GM12864 (cell line): ENCODE measurements at places on chromosomes 7 and 10.

DNA sequence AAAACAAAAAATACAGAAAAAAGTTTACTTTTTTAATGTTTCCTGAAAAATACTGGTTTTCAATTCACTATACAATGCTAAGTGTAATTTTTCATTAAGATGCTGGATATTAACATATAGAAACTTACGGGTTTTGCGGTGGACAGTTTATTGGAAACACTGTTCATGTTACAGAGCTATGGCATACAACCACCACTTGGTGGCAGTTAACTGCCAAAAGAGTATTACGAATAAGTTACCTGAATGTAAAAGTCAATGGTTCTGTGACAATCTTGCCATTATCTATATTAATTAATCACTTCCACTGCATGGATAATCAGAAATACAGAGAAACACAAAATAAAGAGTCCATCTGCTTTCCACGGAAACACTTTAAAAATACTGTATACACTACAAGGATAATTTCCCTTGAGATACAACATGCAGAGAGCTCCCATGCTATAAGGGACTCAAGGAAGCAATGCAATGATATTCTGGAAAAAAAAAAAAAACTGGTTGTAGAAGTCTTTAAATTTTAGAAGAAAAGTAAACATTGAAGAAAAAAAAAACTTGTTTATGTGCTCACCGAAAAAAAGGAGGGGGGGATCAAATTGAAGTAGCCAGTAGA is 97.0 kb downstream of the TPK1 start:
- DNase-seq, result peak; percentile 10

DNA sequence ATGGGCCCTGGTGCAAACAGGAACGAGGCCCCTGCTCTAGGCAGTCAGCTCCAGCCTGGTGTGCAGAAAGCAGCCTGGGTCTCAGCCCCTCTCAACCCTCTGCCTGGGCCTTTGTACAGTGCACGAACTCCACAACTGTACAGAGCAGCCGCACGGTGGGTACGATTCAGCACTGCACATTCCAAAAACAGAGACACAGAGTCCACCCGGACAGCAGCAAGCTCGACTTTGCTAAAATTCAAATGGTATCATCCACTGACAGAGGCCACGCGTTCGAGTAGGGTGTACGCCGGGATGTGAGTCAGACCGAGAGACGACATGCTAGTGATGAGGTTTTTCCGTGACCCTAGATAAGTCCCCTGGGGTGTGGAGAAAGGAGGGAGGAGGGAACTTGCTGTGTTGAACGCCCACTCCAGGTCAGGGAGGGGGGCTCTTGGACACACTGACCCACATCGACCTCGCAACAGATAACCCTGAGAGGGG is 65.6 kb upstream of the PDGFA start:
- peak; percentile 38 for DNase-seq

GRCh38 chr7:117012696-117013095 is 59.4 kb downstream of the ST7 start:
- DNase-seq, result peak; percentile 51

GRCh38 chr7:82745820-82746219 is 302.2 kb upstream of the CACNA2D1 start:
- DNase-seq, result no peak

- DNase-seq, result no peak
These were observed 34.2 kb upstream of the ANK3 start for GRCh38 chr10:60423920-60424319.

- no peak for DNase-seq
These were observed 48.4 kb upstream of the GTF2IRD1 start for GRCh38 chr7:74405191-74405898.

GRCh38 chr7:102415685-102416225 is 17.6 kb upstream of the ORAI2 start:
- no peak for DNase-seq

DNA sequence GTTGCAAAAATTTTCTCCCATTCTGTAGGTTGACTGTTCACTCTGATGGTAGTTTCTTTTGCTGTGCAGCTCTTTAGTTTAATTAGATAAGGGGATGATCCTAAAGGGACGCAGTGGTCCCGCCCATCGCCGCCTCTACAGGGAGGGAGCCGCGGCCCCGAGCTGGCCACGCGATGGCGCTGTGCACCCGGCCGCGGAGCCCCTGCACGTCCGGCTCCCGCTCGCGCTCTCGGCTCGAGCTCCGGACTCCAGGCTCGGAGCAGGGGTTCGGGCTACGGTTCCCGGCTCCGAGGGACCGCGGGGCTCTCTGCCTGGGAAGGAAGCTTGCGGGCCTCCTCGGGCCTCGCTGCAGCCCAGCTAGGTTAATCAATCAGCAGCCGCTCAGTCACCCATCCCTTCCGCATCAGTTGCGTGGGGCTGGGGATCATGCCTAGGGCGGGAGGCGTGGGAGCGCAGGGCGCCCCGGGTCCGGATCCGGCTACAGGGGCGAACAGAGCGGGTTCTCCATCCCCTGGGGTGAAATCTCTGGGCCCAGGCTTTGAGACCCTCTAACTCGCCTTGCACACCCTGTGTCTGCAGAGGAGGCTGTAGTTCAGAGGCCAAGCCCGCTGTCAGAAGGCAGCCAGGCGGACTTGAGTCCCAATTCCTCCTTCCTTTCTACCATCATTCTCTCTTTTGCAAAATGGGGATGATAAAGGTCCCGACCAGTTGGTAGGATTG is 97.9 kb downstream of the WDR11 start:
- no peak for DNase-seq

DNA sequence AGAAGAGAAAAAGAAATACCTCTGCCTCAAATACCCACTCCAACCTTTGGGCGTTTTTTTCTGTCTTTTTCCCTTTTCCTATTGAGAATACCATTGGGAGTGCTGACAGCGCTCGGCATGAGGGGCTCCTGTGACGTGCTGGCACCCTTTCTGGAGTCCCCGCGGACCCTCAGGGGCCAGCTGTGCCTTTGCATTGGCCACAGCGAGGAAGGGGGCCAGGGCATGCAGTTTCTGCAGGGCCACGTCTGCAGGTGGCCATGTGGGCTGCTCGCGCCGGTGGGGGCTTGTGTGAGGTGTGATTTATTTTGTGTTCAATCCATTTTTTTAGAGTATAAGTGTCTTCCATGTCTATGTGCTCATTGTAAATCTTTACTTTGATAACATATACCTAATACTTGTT is 57.4 kb downstream of the INPP5A start:
- no peak for DNase-seq

GRCh38 chr7:1235501-1236131 is 2.9 kb downstream of the UNCX start:
- no peak for DNase-seq

- DNase-seq, result no peak
These were observed 457.4 kb downstream of the DNAJB6 start for GRCh38 chr7:157793973-157794745.

- no peak for DNase-seq
These were observed 4.4 kb upstream of the GRK5 start for GRCh38 chr10:119203006-119203405.

GRCh38 chr10:47033081-47033480 is 121.9 kb downstream of the PTPN20 start:
- DNase-seq, result no peak

DNA sequence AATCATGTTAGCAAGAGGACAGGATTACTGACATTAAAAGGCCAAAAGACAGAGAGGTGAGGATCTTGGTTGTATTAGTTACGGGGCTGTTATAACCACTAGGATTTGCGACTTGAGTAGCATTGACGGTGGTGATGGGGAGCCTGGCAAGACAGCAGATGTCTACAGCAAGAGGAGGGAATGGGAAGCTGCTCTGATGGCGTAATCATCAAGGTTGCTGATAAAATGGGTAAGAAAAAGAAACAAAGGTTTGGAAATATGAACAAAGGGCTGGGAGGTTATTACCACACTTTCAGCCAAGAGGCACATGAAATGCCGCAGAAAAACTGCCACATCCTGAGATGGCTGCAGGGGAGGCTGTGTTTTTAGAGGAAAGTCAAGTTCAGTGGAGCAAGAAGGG is 33.9 kb downstream of the TMEM229A start:
- no peak for DNase-seq

GRCh38 chr7:51019191-51019844 is 236.6 kb upstream of the GRB10 start:
- no peak for DNase-seq

DNA sequence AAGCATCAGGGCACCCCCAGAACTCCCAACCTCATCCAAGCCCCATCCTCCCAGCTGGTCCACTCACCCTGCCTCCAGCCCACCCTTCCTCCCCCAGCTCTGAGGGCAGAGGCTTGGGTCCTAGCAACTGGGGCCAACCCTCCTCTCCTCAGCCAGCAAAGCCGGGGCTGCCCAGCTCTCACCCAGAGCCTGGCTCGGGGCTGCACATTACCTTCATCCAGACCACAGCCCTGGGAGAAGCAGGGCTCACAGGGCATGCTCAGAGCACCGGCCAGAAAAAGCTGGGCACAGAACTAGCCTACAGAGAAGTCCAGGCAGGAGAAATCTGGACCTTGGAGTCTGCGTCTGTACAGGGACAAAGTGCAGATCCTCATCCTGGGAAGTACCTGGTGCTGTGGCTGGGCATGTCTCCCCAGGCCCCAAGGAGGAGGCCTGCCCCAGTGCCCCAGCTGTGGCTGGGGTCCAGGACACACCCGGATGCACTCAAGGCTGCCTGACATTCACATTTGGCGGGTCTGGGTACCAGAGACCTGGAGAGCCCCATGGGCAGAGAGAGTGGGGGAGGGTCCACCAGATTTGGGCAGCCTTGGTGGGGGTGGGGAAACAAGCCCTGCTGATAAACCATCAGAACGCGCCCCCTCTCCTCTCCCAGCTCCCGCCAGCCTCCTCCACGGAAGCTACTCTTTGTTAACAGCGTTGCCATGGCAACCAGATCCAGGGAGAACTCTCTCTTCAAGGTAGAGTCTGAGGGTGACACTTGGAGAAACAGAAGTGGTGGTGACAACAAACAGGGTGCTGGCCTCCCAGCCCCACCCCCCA is 5.1 kb downstream of the RASGEF1A start:
- DNase-seq, result no peak

DNA sequence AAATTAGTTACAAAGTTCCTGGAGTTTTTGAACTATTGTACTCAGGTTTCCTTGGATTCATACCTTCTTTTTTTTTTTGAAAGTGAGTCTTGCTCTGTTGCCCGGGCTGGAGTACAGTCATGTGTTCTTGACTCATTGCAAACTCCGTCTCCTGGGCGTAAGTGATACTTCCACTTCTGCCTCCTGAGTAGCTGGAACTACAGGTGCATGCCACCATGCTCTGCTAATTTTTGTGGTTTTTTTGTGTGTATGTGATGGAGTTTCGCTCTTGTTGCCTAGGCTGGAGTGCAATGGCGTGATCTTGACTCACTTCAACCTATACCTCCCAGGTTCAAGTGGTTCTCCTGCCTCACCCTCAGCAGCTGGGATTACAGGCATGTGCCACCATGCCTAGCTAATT is 22.3 kb downstream of the MCM10 start:
- peak; percentile 29 for DNase-seq

- DNase-seq, result no peak
These were observed 270.9 kb downstream of the RELN start for GRCh38 chr7:103718482-103719061.

- DNase-seq, result peak; percentile 48
These were observed 84.5 kb downstream of the SRPK2 start for GRCh38 chr7:105304040-105304895.

DNA sequence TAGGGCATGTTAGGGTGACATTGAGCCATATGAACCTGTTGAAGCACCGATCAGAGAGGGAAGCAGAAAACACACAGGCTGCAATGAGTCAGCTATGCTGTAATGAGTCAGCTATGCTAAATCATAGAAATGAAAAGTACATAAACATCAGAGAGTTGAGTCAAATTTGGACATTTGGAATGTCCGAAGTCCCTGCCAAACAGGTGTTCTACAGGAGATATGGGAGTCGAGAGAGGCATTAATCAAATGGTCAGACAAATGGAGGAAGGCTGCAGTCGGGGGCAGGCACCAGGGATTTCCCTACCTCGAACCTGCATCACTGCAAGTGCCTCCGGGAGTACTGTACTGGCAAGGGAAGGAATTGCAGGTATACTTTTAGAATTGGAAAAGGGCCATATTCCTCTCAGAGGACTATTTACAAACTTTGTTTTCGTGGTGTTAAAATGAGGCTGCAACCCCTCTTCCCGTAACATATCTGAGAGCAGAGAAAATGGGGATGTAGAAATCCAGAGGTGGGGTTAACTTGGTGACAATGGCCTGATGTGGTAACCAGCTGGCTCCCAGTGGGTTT is 8.8 kb upstream of the ZC3HAV1 start:
- DNase-seq, result peak; percentile 79

- DNase-seq, result no peak
These were observed 17.6 kb downstream of the SLF2 start for GRCh38 chr10:100930368-100930767.

DNA sequence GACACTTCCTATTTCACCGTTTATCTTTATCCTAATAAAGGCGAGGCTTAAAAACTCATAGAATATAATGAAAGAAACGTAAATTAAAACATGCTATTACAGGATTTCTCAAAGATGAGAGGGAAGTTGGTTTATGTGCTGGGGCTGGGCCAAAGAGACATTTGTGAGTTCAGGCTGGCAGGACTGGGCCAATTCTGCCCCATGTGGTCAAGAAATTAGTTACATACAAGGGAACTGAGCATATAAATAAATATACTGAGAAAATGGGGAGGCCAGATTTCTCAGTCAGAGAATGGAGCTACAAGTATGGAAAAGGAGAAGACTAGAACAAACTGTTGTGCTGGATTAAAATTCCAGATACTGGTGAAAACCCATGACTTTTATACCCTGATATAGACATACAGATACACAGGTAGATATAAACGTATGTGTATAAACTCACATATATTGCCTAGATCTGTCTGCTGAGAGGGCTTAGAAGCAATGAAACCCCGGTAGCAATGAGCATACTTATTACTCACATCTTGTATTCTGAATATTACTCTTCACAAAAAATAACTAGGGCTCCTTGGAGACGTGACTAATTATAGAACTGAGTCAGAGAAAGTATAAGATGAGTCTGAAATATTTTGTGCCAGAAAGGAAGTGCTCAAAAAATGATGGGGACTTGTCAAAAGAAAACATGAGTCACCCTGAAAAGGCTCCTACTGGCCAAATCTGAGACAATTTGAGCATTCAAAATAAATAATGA is 155.7 kb upstream of the FGFR2 start:
- DNase-seq, result peak; percentile 26

DNA sequence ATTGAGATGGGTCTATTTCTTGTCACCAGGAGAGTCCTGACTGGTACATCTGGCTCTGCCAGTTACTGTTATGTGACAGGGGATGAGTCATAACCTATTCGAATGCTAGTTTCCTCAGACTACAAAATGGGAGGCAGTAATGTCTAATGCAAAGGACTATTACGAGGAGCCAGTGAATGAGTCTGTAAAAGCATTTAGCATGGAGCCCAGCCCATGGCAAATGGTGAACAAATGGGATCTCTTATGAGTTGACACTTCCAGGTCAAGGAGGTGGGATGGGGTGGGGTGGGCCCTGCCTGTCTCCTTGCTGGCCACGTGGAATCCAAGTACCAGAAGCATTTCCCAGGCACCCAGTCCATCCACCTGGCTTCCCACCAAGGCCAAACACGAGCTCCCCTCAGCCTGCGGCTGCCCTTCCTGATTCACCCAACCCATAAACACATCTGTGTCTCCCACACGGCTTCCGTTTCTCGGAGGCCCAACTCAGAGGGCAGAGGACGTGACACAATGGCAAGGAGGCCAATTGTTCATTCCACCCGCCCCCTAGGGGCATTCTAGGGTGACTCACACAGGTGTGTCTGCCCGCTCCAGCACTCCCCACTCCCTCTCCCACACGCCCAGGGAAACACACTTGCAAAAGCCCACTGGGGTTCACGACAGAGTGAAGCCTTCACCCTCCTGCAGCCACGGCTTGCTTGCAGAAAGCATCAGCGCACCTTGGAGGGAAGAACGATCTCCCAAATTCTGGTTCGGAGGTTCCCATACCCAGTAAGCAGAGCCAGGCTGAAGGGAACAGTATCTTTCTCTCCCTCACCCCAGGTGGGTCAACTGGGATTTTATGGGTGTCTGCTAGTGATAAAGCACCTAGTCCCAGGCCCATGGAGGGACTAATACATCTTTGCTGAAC is 109.8 kb downstream of the SH3PXD2A start:
- no peak for DNase-seq
